ENCODE measurements at places on chromosomes 7 and 10. TPM values are rescaled to one million over a fixed set of nuclear protein-coding genes. Genes with fewer than 3 reads are reported as not detected.

DNA sequence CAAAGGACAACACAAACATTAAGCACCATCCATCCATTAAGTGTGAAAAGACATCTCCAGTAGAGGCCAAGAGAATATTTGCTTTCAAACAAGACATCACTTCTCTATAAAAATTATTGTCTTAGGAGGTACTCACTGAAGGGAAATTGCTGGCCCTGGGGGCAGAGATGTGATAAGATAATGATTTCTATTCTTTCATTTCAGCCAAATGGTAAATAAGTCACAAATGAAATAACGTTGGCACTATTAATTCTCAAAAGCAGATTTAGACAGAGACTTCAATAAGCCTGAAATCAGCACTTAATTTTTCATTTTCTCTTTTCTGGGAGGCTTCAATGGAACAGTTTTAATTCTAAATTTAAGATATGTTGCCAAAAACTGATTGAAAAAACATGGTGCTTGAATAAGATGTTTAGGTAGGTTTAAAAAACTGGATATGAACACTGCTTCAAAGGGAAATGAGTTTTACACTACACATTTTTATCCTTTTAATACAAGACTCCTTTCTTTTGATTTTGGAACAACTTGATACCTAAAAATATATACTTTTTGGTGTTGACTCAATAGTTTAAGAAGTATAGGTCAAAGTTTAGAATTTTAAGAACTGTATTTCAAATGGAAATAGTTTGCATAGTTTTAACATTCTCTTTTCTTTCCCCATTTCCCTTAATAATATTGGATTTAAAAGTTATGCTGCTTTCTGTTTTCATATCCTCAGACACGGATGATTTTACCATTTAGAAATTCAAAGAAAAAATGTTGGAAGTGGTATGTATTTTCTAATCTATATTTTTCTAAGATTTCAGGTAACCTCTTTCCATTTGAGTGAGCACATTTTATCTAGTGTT is 204.0 kb downstream of the AHR start:
- DNase-seq = no peak

DNA sequence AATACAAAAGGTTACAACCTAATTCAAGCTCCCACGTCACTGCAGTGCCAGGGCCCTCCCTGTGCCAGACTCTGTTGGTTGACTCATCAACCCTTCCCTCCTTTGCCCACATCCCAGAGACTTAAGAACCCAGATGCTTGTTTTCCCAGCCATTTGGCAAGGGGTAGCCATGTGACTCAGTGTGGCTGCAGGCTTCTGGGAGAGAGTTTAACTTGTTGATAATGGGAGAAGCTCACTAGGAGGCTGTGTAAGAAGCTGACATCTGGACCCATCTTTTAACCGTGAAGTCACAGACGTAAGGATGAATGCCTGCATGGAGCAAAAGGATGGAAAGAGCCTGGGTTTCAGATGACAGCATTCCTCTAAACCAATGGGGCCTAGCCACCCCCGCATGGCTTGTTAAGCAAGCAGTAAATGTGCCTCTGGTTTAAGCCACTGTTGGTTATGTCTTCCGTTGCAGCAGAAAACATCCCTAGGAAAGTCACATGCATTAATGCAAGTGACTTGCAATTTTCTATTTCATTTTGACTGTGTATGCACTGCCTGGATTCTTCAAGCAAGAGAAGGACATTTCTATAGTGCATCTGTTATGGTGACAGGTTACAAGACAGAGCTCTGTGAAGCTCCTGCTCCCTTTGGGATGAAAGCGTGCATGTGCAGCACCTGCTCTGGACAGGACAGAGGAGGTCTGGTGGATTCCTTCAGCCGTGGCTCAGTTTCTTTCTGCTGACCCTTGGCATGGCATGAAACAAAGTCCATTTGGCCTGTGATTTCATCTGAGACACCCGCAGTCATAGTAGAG is 57.5 kb upstream of the CREB5 start:
- DNase-seq = no peak

DNA sequence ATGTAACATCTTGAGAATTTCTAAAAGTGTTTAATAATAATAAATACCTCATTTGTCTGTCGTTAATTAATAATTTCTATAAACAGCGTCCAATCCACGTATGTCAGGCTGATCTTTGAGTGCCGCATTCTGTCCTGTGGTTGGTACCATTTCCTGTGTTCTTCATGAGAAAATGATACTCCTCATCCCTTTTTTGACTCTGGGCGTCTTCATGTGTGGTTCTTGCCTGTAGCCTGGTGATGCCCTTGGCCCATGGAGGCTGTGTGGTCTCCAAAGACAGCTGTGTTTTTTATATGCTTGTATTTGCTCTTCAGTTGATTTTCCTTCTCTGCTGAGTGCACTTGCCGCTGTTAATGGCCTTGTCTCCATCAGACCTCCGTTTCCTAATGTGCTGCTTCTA is 31.5 kb downstream of the GLRX3 start:
- no peak for DNase-seq

DNA sequence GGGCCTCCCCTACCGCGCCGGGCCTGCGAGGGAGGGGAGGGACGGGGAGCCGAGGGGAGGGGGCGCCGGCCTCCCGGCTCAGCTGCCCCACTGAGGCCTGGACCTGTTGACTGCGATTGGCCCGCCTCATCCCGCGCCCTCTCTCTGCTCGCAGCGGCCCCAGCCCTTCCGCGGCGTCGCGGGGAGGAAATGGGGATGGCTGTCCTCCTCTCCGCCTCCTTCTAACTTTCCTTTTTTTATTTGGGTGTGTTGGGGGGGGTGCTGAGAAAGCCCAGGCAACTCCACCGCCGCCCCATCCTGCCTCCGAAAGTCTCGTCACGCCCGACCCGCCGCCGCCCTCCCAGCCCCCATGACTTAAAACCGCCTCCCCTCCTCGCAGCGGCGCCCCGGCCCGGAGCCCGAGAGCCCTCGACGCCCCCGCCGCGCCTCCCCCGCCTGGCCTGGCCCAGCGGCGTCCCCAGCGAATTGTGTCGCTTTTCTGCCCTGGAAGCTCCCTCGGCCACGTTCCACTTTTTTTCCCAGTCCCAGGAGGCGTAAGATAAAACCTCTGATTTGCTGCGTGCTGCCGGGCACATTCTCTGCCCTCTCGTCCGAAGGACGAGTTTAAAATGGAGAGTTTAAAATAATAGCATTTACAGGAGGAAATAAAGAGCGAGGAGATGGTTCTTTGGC is 842 bp upstream of the SKIDA1 start:
- no peak for DNase-seq

DNA sequence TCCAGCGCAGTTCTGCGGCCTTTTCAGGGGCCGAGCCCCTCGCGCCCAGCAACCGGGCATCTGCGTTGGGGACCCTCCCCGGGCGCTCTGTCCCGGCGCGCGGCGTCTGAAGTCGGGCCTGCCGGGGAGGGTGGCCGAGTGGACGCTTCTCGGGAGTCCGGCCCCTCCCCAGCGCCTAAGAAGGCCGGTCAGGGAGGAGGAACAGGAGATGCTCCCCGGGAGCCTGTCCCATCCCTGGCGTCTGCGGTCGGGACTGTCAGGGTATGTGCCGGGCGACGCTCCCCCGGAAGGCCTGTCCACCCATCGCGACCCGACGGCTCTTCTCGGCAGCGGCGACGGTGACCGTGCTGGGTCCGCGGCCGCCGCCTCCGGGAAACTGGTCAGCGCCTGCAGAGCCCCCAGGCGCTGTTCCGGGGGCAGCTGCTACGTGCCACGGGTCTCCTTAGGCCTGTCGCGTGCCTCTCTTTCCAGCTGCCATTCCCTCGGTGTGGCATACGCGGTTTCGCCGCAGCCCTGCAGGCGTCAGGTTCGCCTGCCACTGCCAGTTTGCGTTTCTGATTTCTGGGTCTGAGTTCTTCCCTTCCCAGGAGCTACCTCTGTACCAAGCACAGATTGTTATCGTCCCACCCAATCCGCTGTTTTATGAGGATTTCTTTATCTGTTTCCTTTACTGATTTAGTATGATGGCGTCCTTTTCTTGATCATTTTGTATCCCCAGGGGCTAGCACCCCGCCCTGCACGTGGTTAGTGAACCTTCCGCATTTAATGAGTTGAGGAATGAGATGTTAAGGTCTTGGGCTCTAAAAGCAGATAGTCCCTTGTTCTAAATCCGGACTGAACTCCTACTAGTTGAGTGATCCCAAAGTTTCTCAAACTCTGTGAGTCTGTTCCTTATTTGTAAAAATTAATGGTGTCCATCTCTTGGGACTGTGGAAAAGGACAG is 782 bp downstream of the IFIT5 start:
- peak; percentile 75 for DNase-seq

GRCh38 chr10:6778992-6779701 is 199.1 kb upstream of the PRKCQ start:
- DNase-seq = no peak

DNA sequence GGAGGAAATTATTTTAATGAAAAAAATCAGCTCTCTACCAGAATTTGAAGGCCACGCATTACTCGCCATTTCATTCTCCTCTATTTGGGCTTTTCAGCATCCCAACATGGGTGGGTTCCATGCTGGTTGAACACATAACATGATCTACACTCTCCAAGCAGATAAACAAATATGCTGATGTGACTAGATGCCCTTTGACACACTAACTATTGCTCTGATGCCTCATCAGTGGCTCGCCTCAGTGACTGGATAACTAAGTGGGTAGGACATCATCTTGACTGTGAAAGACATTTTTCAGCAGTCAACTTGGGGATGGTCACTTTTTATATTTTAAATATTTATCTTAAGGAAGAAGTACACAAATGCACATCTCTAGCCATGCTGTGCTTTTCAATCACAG is 113.9 kb upstream of the LAMB4 start:
- DNase-seq = no peak

GRCh38 chr10:129696636-129697035 is 229.6 kb downstream of the MGMT start:
- no peak for DNase-seq

GRCh38 chr7:157412021-157412443 is 75.2 kb downstream of the DNAJB6 start:
- no peak for DNase-seq

PRR15 gene
- 11.7 TPM for total RNA-seq

UNCX gene
- not detected for total RNA-seq

PTCD1 gene
- total RNA-seq = 11.2 TPM

ADRA2A gene
- 4.3 TPM for total RNA-seq

All from H7 (cell line).